ENCODE measurements at places on chromosomes 6 and 20.

GRCh38 chr20:57270204-57270984 is 4.0 kb upstream of the BMP7 start:
- no peak for DNase-seq

- no peak for DNase-seq
Measured at GRCh38 chr6:133242637-133243585, 1.8 kb downstream of the EYA4 start.

DNA sequence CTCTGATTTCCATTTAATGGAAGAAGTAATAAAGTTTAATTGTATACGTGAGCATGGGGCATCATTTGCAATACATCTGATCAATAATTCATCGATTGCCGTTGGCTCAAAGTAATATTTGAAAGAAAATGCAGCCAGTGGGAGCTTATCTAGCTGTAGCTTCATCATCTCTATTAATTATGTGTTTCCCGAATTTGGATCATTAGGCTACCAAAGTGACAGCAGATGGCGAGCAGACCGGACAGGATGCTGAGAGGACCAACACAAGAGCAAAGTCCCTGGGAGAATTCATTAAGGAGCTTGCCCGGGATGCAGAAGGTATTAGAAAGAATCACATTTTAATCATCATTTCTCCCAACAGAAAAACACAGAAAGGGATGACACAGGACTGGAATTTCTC is 327.1 kb downstream of the ARHGAP18 start:
- DNase-seq, result no peak

DNA sequence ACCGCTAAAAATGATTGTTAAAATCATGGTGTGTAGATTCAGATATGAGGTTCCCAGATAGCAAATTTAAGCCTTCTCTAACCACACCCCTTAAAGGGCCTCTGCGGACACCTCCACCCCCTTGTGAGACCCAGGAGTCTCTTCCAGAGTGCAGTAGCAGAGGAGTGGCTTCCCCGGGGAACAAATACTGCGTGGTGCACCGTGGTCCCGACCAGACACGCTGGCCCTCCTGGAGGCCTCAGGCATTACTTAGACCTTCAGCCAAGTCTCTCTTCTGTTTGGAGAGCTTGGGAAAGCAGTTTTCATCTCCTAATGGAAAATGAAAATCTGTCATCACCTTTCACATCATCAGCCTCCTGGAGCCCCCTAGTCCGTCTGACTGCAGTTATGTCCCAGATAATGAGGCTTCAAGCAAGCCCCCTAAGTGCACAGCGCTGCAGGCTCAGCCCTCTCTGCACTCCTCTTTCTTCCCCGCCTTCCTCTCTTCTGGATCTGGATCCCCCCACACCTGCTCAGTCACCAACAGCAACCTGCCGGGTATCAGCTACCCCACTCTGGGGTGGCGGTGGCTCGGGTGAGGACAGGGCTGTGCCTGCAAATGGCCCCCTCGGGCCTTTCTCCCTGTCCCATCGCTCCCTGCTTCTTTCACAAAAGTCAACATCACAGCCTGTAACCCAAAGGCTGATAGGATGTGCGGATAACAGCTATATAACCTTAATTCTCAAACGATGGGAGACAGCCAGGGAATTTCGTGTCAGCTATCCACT is 58.8 kb upstream of the TAGAP start:
- no peak for DNase-seq

DNA sequence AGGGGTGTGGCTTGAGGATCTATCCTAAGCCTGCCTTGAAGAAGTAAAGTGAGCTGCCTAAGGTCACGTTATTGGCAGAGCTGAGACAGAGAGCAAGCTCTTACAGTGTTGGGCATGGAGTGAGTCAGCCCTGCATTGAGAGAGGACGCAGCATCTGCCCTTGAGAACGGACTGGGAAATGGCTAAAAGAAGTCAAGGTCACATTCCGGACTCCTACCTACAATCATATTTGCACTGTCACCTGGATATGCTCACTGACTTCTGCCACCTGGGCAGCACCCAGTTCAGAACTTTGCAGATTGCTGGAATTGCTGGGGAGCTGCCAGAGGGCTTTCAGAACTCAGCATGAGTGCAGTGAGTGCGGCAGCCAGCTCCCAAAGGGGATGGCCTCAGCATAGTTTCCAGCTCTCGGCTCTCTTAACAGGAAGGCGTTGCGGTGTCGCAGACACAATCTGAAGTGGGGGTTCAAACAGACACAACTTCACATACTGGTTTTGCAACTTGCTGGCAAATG is 199.3 kb upstream of the SGK1 start:
- no peak for DNase-seq

DNA sequence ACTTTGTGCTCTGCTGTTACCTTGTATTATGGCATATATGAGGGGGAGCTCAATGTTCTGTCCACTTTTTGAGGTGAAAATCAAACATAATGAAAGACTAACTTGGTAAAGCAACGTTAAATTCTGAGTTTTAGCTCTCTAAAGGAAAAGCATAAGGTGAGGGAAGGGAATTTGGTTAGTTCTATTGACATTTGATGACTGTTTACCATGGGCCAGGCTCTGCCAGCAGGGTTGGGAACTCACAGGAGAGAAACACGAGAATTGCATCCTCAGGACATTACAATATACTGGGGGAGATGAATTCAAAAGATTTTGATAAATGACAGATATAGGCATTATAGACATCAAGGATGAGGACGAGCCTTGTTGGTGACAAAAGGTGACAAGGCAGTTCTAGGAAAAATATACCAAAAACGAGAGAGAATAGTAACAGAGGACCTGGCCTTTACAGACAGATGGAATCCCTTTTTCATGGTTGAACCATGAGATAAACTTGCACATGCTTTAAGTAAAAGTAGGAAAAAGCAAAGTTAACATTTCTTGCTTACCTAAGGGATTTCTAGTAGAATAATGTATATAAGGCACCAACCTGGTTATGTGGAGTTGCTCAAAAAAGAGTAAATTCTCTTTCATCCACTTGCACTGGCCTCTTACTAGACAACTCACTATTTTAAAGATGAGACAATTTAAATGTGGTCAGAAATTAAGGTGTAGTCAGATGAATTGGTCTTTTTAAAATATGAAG is 191.4 kb downstream of the NKAIN2 start:
- no peak for DNase-seq

GRCh38 chr6:148769304-148769968 is 22.6 kb downstream of the UST start:
- DNase-seq, result no peak

- DNase-seq, result no peak
Measured at GRCh38 chr6:71385111-71385822, 96.7 kb downstream of the OGFRL1 start.

GRCh38 chr6:3438190-3439167 is 18.4 kb downstream of the SLC22A23 start:
- no peak for DNase-seq

- DNase-seq, result no peak
Measured at GRCh38 chr6:132490478-132491204, 22.3 kb downstream of the STX7 start.

DNA sequence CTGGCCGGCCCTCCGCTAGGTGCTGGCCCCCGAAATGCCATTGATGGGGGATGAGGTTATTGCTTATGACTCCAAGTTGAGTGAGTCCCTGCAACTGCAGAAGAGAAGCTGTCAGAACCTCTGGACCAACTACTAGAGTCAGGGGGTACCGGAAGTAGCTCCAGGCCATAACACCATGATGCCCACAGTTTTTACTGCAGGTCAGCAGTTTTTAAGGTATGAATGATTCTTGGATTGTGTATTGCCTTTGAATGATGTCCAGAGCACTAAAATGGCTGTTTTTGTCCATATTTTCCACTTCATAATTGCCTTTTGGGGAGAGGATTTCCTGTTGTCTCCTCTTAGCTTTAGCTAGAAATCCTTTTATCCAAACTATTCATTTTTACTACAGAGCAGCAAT is 148.4 kb downstream of the PDE10A start:
- no peak for DNase-seq

DNA sequence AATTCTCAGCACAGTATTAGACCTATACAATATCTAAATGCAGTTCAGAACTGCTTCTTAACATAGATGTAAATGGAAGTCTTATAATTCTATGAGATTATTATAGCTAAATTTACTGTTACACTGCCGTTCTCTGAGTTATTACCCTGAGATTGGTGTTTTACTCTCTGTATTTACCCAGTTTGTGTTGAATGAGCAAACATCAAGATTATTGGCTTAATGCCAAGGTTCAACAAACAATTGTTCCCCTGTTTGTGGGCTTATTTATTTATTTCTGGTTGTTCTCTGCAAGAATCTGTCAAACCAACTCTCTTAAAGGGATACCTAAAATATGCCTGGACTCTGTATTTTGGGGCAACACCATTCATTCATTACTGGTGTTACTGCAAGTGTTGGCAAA is 5.2 kb upstream of the STMND1 start:
- DNase-seq, result no peak

DNA sequence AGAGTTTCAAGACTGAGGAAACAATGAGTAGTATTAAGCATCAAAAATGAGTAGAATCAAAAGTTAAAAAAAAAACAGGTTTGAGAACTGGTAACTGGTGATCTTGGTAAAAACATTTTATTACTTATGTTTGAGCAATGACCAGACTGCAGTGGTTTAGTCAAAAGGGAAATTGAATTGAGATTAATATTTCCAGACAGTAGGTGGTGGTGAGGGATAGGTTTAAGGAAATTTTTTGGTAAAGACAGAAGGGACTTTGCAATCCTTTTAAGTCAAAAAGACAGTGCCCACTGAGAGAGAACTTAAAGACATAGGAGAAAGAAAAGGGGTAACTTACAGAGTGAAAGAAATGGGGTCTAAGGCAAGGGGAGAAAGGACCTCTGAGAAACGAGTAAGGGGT is 156.9 kb downstream of the ASCC3 start:
- no peak for DNase-seq

- no peak for DNase-seq
Measured at GRCh38 chr6:144639654-144640053, 354.5 kb downstream of the UTRN start.

DNA sequence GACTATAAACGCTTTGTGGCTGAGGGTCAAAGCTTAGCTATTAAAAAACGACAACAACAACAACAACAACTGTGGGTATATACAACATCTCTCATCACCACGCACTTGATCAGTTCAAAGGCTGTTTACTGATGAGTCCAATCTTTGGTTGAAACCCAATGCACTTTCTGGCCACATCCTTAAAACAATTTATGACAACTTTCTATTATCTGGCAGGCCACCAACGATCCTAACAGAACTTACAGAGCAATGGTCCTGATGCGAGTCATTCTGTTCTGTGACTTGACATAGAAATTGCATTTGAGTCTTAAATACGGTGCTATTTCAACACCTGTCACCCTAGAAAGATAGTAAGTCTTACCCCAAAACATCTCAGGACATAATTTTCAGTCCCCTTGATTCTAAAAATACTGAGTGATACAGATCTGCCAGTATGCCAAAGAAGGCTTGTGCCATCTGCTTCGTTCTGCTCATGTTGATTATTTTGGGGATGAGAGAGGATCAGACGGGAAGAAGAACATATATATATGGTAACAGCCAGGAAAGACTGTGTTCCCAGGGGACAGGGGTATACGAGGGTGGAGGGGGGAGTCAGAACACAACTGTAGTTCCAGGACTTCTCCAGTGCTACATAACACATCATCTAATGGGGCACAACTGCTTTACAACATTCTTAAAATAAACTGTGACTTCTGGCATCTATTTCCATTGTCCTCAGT is 55.8 kb downstream of the PLAGL1 start:
- DNase-seq, result no peak

GRCh38 chr20:63023071-63023935 is 16.5 kb upstream of the BHLHE23 start:
- DNase-seq, result no peak

DNA sequence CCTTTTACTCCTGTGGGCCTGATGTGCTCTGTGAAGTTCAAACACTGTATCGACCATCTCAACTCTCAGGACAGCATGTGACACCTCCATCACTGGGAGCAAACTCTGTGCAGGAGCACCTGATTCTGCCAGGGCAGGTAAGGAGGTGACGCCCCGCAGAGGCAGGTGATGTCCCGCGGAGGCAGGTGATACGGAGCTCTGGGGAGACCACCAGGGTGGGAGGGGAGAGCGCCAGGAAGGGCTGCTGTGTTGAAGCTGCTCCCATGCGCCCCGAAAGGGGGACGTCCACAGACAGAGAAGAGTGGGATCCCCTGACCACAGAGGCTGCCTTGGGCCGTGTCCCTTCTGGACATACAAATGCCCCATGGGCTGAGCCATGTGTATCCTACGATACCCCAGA is 58.3 kb downstream of the DACT2 start:
- DNase-seq, result no peak

GRCh38 chr20:20102163-20102562 is 49.8 kb downstream of the CFAP61 start:
- DNase-seq, result no peak

GRCh38 chr6:131336596-131336995 is 201.3 kb downstream of the AKAP7 start:
- DNase-seq, result no peak

- DNase-seq, result no peak
Measured at GRCh38 chr6:106907754-106908153, 66.8 kb downstream of the CD24 start.

GRCh38 chr6:570825-571224 is 86.1 kb downstream of the HUS1B start:
- no peak for DNase-seq

GRCh38 chr20:460707-461106 is 1.6 kb downstream of the TBC1D20 start:
- no peak for DNase-seq

DNA sequence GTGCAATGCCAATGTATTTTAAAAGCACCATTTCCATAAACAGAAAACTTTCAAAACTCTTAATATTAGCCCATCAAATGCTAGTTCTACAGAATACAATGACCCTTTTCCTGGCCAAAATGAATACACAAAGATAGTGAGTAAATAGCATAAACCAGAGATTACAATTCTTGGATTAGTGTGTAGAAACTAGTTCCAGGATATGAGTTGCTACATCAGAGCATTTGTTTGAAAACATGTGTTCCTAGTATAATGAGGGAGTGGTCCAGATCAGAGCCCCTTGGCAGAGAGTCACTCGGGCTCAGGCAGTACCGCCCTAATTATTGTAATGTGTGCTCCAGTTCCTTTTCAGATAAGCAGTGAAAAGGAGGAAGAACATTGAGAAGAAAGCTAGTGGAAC is 63.7 kb upstream of the COL21A1 start:
- DNase-seq, result no peak

DNA sequence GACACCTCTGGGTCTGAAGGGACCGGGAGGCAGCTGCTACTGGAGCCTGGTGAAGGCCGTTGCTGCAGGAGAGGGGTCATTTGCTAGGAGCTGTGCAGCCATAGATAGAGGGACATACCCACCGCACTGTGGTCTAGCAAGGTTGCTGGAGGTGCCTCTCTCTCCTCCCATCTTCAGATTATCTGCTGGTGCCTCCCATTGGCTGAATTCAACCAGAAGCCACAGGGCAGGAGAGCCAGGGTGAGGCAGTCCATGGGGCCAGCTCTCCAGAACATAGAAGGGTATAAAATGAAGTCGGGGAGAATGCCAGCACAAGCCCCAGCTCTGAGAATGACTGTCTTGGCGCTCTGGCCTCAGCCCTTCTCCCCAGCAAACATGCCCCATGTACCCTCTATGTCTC is 98.0 kb downstream of the VEGFA start:
- DNase-seq, result no peak
